ENCODE measurements at places on chromosomes 2 and 18.

DNA sequence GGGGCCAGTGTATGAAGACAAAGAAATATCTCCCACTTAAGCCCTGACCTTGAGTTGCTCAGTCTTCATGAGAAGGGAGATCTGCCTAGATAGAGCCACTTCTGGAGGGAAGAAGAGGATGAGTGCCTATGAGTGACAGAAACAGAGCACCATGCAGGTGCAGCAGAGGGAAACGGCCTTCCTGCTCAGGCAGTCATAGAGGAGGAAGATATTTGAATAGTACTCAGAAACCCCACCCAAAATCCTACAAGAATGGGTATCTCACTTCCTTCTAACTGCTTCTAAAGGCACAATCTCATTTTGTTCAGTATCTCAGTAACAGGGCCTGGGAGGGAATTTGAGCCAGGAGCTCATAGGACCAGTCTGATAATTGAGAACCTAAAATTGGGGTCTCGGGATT lies 339.3 kb downstream of the ALK start:
- no peak for DNase-seq

- no peak for DNase-seq
These were observed 43.4 kb upstream of the DNAJC10 start for GRCh38 chr2:182672466-182673165.

DNA sequence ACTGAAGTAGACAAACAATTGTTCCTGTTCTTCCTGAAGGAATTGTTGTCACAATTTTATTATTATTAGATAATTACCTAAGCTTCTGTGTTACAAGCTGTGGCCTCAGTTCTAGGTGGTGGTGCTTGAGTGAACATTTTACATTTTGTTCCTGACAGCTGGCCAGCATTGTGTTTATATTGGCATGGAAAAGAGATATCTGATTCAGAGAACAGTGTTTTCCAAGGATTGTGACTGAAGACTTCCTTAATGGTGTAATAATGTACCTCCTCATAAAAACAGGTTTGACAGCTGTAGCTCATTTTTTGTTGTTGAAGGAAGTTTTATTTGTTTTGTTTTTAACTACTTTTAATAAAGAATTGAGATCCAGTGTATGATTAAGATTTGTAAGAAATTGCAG lies 95.2 kb downstream of the EPB41L5 start:
- DNase-seq, result no peak

GRCh38 chr2:12718711-12719399 lies 2.1 kb downstream of the TRIB2 start:
- no peak for DNase-seq
